Activated CD4-positive, alpha-beta T cell treated with anti-CD3 and anti-CD28 coated beads for 24 hours (primary cell): ENCODE measurements at places on chromosomes 5 and 9.

GRCh38 chr9:117377046-117377445, 37.8 kb downstream of the ASTN2 start:
- no peak for DNase-seq

- no peak for DNase-seq
Observed at GRCh38 chr5:61999371-61999770, 306.6 kb upstream of the KIF2A start.

DNA sequence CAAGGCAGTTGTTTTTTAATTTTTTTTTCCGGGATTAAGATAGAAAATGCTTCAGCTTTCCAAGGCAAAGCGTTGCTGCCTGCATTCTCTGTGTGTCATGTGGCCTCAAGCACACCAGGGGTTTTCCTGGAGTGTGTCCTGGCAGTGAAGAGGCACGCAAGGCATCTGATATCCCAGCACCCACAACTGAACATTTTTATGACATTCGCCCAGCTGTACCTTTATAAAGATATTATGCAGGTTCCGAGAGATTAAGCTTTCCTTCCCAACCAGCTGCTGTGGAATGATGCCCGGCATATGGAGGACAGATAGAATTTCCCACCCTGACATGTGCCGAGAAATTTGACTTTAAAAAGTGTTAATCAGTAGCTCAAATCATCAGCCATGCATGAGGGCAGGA, 205.6 kb downstream of the GADD45G start:
- no peak for DNase-seq

- DNase-seq, result peak; percentile 4
Observed at GRCh38 chr9:105114964-105115728, 129.3 kb upstream of the SLC44A1 start.

GRCh38 chr5:68182094-68182493, 33.5 kb upstream of the PIK3R1 start:
- DNase-seq, result no peak

DNA sequence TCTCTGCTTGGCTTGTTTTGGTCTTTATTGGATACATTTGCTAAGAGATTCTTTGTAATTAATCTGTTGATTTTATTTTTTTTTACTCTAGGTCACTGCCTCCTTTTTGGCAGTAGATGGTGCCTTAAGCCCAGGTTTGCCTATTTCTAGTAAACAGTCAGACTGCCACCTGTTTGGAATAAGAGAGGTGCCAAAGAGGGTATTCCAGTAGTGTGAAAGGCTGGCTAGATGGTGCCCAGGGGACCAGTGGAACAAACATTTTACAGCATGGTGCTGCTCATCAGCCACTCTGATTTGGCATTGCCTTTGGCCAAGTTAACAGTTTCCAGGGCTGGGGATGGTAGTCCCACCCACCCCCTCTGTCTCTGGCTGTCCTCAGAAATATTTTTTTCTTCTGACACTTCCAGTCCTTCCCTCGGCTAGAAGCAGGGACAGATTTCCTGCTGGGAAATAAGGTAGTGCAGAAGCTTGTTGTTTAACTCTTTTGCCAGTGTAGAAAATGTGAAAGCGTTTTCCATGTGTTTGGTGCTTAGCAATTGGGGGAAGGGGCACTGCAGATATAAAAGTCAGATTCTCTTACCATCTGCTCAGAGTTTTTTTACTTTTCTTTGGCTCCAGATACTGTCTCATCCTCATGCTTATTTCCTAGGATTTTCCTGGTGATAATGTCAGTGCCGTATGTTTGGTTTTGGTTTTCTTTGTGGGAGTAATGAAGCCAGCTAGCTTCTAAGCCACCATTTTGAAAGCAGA, 36.6 kb upstream of the FBXL7 start:
- no peak for DNase-seq

GRCh38 chr5:142617416-142618129, 68.3 kb downstream of the FGF1 start:
- DNase-seq, result no peak

- no peak for DNase-seq
Observed at GRCh38 chr5:64074533-64074932, 91.1 kb upstream of the RNF180 start.

DNA sequence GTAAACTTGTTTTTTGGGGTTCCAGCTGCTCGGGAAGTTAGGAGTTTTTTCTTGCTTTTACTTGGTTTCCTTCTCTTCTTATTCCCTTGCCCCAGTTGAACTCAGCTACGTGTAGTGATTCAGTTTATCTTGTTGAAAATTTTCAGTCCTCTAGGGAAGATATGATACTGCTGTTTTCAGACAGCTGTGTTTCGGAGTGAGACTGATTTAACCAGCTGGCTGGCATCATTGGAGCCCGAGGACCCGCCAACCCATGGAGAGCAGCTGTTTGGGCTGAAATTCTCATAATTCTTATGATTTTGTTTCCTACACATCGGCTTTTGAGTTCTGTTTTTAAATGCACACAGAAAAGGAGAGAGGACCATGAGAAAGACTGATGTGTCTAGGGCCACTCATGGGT, 271.5 kb downstream of the NR3C1 start:
- DNase-seq, result no peak

DNA sequence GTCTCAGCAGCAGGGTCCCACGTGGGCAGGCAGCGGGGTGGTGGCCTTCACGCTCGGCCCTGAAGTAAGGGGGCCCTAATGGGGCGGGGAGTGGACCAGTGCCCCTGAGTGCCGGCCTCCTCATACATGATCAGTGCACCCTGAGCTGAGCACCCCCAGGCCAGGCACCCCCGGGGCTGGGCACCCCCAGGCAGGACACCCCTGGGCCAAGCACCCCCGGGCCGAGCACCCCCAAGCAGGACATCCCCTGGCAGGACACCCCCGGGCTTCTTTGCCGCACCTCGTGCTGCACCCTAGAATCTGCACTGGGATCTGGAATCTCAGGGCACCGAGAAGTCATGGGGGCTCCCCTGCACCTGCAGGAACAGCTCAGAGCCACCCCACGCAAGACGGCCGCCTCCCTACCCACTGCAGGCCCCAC, 51.4 kb downstream of the EXD3 start:
- no peak for DNase-seq

- no peak for DNase-seq
Observed at GRCh38 chr9:14061936-14062585, 251.9 kb downstream of the NFIB start.
